Activated naive CD8-positive, alpha-beta T cell treated with anti-CD3 and anti-CD28 coated beads, Interleukin-2, amount 50 U/mL, for 16 hours (primary cell): ENCODE measurements at places on chromosomes 2 and 18.

DNA sequence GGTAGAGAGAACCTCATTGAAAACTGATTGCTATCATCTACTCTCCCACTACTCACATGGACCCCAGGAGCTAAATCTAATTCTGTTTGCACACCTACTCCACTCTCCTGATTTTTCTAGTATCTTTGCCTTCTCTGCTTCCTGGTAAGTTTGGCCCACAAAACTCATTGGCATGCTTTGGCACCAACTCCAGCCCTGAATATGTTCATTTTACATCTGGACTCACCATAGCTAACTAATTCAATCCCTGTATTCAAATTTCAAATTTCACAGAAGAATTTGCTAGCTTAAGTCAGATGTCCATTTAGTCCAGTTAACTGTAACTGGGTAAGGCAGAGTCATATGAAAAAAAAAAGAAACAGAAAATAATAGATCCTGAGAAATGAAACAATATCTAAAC lies 442.1 kb downstream of the SUCLG1 start:
- DNase-seq: no peak

- DNase-seq: no peak
These were observed 555.8 kb upstream of the ID2 start for GRCh38 chr2:8125741-8126711.

GRCh38 chr18:27608742-27609141 lies 423.6 kb upstream of the CHST9 start:
- no peak for DNase-seq

GRCh38 chr2:17190527-17190926 lies 327.7 kb downstream of the RAD51AP2 start:
- no peak for DNase-seq

DNA sequence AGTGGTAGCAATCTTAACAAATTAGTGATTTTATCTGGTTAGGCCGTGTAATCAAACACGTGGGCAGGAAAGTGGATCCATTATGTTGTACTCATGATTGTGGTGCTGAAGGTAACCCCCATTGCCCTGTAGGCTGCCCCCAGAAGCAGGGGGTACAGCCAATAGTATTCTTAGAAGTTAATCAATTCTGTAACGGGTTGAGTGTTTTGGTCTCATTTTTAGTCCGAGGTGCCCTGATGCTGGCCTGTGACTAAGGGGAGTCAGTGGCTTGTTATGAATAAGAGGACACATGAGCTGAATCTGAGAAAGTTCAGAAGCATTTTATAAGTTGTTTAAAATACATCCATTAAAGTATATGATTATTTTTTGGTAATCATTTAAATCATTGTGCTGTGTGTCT lies 8.6 kb downstream of the EPAS1 start:
- no peak for DNase-seq

DNA sequence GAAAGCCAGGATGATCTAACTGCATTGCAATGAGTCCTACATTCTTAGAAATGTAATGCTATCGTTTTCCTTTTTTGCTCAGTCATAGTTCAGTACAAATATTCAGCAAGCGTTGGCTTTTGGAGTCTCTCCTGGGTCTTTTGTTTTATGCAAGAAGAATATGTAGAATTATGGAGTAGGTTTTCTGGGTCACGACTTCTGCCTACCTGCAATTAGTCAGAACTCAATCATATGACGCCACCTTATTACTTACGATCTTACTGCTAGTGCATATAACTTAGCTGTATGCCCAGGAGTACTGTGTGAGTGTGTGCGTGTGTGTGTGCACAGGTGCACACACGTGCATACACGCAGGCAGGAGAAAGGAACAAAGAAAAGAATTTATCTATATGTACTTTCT lies 640.2 kb downstream of the STK39 start:
- no peak for DNase-seq

DNA sequence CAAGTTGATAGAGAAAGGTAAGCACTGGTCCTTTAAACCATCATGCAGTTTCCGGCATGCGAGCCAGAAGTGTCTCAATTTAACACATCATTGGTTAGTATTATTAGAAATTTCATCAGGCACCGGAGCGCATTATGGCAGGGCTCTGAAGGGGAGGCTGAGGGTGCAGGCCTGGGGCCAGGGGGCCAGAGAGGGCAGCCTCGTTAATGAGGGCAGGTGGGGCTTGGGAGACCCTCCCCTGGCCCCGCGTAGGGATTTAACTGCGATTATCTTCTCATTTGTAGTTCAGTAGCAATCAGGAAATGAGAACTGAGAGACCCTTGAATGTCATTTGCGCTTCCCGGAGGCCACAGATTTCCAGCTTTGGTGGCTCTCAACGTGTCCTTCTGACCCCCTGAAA lies 246.4 kb downstream of the KLHL29 start:
- DNase-seq: no peak

DNA sequence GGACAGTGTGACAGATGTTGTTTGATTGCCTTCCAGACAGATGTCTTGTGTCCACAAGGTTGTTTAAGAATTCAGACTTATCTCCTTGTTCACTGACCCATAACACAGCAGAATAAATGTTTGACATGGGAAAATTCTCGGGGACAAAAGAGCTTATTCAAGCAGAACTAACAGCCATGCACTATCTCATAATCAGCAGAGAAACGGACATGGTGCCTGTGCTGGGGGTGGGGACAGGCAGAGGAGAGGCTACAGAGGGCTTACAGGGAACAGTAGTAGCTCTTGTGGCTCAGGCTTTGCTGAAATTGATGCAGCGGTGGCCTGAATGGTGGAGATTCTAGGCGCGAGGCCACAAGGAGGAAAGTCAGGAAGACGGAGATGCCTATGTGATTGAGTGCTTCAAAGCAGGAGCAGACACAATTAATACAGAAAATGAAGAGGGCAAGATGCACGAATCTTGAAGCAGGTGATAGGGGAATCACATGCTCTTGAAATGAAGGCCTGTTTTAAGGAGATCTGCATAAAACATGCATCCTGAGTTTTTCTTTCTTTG lies 62.0 kb upstream of the CAB39 start:
- DNase-seq: no peak
